ENCODE measurements at places on chromosomes 7 and 10. TPM values are rescaled to one million over a fixed set of nuclear protein-coding genes. Genes with fewer than 3 reads are reported as not detected.

The AMZ1 gene
- total RNA-seq, result 4.1 TPM

The CDK5 gene
- total RNA-seq, result 5.8 TPM

GRCh38 chr7:115889669-115889984, 140.9 kb downstream of the TFEC start:
- no peak overlapping the region for H3K27ac ChIP-seq
- DNase-seq, result no peak
- no peaks in the 10 kb centered on the region for H3K36me3 ChIP-seq
- no peaks in the 10 kb centered on the region for H3K4me1 ChIP-seq
- H3K4me3 ChIP-seq, result no peak overlapping the region

- H3K27ac ChIP-seq, result peak overlapping the region; percentile 81
- H3K36me3 ChIP-seq, result no peaks in the 10 kb centered on the region
- no peak overlapping the region for H3K4me3 ChIP-seq
- DNase-seq, result no peak
- no peaks in the 10 kb centered on the region for H3K27me3 ChIP-seq
- H3K4me1 ChIP-seq, result peaks cover 40% of the 10 kb centered on the region
Observed at GRCh38 chr7:66306243-66306642, 101.1 kb downstream of the TPST1 start.

The EPO gene
- total RNA-seq, result 31.7 TPM

The MGMT gene
- total RNA-seq, result 42.0 TPM

GRCh38 chr7:143978585-143978984, 21.5 kb upstream of the OR6B1 start:
- H3K4me1 ChIP-seq, result no peaks in the 10 kb centered on the region
- no peak overlapping the region for H3K27ac ChIP-seq
- no peak for DNase-seq
- no peak overlapping the region for H3K4me3 ChIP-seq
- H3K27me3 ChIP-seq, result no peaks in the 10 kb centered on the region
- no peaks in the 10 kb centered on the region for H3K36me3 ChIP-seq

The CDK14 gene
- 28.7 TPM for total RNA-seq

- no peaks in the 10 kb centered on the region for H3K27me3 ChIP-seq
- no peak for DNase-seq
- H3K27ac ChIP-seq, result no peak overlapping the region
- no peak overlapping the region for H3K4me3 ChIP-seq
Observed at GRCh38 chr7:43467406-43467805, 115.5 kb upstream of the STK17A start.

The HTRA1 gene
- 92.6 TPM for total RNA-seq

- no peaks in the 10 kb centered on the region for H3K27me3 ChIP-seq
- H3K4me1 ChIP-seq, result no peaks in the 10 kb centered on the region
- H3K27ac ChIP-seq, result no peak overlapping the region
- DNase-seq, result no peak
Observed at GRCh38 chr7:49669692-49670260, 103.7 kb upstream of the VWC2 start.

GRCh38 chr10:72229261-72230251, 13.5 kb upstream of the ASCC1 start:
- H3K4me3 ChIP-seq, result no peak overlapping the region
- no peaks in the 10 kb centered on the region for H3K27me3 ChIP-seq
- H3K4me1 ChIP-seq, result no peaks in the 10 kb centered on the region
- peaks cover 7% of the 10 kb centered on the region for H3K36me3 ChIP-seq
- DNase-seq, result no peak
- H3K27ac ChIP-seq, result peak overlapping the region; percentile 87

The AEBP1 gene
- total RNA-seq, result 37.8 TPM

DNA sequence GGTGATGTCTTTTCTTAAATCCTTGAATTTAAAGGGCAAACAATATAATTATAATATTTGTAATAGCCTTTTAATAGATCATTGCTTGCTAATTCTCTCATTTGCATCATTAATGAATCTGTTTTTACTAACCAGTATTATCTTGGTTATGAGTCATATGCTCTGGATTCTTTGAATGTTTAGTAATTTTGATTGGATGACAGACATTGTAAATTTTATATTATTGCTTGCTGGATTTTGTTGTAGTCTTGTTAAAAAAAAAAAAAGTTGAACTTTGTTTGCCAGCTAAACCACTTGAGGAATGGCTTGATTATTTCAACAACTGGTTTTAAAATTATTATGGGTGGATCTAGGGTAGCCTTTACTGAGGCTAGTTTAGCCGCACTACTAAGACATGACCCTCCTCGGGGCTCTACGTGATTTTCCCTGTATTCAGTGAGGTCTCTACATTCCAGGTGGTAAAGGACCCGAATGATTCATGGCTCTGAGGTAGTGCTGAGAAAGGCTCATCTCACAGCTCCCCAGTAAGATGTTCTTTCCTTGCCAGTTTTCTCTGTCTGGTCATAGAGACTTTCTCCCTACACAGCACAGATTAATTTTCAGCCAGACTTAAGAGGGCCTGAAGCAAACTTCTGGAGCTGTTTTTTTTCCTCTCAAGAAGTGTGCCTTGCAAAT, 8.5 kb downstream of the C10orf90 start:
- no peak for DNase-seq
- no peaks in the 10 kb centered on the region for H3K36me3 ChIP-seq

- peak overlapping the region; percentile 49 for H3K27ac ChIP-seq
- H3K4me3 ChIP-seq, result peak overlapping the region; percentile 56
- no peaks in the 10 kb centered on the region for H3K27me3 ChIP-seq
- no peak for DNase-seq
Observed at GRCh38 chr7:45921381-45921698, 268 bp upstream of the IGFBP3 start.

The ASB15 gene
- not detected for total RNA-seq

The SPDYE9 gene
- total RNA-seq, result not detected

The NEUROG3 gene
- total RNA-seq, result not detected

The GDI2 gene
- total RNA-seq, result 135 TPM

The SPRN gene
- 0.07 TPM for total RNA-seq
